ENCODE measurements at places on chromosomes 12 and 14.

- no peak for DNase-seq
Measured at GRCh38 chr14:82511399-82511798, 977.7 kb upstream of the SEL1L start.

DNA sequence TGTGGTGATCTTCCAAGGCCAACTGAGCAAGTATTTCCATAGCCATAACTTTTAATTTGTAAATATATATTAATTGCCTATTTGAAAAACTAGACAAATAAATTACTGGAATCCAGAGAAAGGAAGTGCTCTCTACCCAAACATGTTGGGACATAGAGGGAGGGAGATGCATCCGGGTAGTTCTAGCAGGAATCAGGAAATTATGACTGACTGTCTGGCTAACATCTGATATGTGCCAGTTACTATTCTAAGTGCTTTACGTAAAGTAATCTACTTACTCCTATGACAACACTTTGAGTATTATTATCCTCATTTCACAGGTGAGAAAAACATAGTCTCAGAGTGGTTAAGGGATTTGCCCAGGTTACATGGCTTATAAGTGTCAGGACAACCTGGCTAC lies 147.7 kb upstream of the VASH1 start:
- no peak for DNase-seq

- DNase-seq: no peak
Measured at GRCh38 chr12:89960011-89960507, 251.4 kb upstream of the ATP2B1 start.

DNA sequence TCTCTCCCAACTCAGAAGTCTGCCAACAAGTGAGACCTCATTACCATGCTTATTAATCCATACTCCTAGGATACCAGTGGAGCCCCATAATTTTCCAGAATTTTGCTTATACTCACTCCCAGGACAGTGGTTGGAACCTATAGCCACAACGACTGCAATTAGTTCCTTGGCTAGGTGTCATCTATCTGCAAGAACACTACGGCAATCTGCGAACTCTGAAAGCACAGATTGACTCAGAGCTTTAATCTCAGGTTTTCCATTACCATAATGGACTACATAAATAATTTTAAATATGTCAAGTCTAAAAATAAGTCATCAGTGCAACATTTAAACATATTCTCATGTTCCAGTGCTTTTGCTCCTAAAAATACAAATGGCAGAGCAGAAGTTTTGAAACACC lies 33.4 kb downstream of the TMTC3 start:
- DNase-seq: no peak

DNA sequence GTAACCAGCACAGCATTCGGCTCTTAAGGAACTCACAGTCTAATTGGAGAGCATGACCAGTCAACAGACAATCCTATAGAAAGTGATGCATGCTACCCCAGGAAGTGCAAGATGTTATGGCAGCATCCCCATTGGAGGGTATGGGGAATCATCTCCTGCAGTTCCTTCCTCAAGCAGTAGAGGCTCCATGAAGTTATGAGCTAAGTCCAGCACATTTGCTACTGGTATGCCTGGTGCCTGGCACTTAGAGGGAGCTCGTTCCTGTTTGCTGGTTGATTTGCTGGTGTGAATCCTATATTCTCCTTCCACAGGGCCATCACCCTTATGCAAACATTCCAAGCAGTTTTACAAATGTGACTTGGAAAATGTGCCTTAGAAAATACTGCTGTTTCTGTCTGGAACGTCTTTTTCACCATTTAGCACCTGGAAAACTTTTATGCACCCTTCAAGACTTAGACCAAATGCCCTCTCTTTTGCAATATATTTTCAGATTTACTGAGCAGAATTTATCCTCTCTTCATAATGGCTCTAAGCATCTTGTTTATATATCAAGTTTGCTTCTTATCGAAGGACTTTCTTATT lies 136.1 kb upstream of the WSCD2 start:
- peak; percentile 49 for DNase-seq

DNA sequence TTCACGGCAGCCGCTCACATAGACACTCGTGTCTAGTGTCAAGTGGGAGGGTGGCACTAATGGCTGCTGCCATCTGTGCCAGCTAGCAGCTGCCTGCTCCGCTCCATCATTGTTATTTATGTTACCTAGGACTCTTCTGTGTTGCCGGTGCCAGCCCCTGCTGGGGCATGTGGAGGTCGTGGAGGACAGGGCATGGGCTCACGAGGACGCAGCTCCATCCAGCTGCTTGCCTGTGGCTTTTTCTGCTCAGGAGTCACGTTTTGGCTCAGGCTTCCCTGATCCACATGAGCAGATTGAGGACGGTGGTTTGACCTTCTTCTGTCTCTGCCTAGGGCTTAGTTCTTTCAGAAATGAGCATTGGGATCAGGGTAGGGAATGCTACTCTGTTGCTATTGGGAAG lies 31.2 kb downstream of the TPCN1 start:
- no peak for DNase-seq

DNA sequence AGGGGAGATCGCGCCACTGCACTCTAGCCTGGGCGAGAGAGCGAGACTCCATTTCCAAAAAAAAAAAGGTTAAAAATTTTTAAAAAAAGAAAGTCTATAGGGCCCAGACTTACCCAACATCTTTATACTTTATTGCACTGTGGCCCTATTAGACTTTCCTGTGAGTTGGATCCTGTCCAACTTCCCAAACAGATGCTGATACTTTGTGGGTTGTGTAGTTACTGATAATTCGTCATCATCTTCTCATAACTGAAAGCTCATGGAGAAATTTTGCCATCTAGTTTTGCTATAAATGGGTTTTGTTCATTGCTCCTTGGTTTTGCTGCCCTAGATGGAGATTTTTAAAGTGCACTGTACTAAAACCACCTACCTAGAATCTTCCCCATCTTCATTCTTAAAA lies 31.1 kb downstream of the APOBEC1 start:
- DNase-seq: no peak

DNA sequence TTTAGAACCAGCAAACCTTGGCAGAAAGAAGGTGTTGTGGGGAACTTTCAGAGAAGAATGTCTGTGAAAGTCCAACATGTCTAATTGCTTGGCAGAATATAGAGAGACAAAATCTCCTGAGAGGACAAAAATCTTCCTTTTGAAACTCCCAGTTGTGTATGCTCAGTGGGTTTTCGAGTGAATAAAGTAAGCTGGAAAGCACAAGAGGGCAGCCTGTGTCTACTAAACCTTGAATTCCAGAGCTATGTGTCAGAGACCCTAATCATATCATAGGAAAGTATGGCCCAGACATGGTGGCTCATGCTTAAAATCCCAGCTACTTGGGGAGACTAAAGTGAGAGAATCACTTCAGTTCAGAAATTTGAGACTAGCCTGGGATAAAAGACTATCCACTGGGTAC lies 661.2 kb downstream of the SLC16A7 start:
- DNase-seq: no peak

DNA sequence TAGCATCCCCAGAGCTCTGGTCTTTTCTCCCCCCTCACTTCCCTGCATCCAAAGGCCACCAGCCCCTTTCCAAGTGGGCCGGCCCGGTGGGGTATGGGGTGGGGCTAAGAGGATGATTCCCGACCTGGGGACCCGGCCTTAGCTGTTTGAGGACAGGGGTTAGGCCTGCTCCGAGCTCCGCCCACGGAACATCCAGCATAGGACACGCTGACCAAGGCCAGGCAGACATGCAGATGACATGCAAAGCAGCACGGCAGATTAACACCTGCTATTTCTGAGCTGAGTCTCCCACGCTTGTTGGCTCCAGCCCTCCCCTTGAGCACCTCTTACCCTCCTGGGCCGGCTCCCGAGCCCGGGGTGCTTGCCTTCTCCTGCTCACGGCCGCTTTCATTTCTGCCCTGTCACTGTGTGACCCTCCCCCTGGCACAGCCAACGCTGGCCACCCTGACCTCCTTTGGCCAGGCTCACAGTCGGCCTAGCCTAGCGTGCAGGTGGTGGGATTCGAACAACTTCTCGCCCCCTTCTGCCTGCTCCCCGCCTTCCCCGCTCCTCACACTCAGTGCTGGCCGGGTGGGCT lies 40.2 kb downstream of the TEAD4 start:
- no peak for DNase-seq

DNA sequence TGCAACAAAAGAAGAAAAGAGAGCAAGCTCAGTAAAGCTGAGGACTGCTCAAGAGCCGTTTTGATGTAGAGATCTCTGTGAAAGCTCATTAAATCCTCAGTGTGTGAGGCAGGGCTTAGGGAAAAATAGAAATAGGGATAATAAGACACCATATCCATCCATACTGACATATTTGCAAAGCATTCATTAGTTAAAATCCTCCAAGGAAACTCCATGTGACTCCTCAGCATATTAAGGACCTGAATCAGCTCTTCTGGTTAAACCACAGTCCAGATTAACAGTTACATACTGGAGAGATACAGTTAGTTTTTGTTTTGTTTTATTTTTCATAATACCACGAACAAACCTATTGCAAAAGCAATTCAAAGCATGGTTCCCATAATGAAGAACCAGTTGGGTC lies 288.2 kb downstream of the PAWR start:
- DNase-seq: no peak

GRCh38 chr12:118120579-118121363 lies 15.2 kb upstream of the PEBP1 start:
- DNase-seq: peak; percentile 87

GRCh38 chr12:24798335-24798734 lies 150.6 kb downstream of the BCAT1 start:
- no peak for DNase-seq

DNA sequence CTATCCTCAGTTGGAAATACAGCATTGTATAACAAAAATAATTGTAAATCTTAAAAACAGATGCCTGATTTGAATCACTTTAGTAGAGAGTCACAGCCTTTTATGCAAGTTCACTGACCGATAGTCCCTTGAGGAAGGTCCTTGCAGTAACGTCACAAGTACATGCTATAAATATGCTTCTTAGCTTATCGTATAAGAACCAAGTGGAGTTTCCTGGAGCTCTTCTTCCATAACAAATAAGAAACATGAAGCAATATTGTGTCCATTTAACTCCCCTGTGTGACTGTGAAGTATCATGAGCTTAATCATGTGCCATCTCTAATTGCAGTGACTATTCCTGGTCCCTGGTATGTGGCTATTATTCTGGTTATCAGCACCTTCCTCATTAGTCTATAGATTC lies 107.9 kb downstream of the SLC38A4 start:
- DNase-seq: no peak

- DNase-seq: no peak
Measured at GRCh38 chr12:58608711-58609110, 311.6 kb downstream of the LRIG3 start.

DNA sequence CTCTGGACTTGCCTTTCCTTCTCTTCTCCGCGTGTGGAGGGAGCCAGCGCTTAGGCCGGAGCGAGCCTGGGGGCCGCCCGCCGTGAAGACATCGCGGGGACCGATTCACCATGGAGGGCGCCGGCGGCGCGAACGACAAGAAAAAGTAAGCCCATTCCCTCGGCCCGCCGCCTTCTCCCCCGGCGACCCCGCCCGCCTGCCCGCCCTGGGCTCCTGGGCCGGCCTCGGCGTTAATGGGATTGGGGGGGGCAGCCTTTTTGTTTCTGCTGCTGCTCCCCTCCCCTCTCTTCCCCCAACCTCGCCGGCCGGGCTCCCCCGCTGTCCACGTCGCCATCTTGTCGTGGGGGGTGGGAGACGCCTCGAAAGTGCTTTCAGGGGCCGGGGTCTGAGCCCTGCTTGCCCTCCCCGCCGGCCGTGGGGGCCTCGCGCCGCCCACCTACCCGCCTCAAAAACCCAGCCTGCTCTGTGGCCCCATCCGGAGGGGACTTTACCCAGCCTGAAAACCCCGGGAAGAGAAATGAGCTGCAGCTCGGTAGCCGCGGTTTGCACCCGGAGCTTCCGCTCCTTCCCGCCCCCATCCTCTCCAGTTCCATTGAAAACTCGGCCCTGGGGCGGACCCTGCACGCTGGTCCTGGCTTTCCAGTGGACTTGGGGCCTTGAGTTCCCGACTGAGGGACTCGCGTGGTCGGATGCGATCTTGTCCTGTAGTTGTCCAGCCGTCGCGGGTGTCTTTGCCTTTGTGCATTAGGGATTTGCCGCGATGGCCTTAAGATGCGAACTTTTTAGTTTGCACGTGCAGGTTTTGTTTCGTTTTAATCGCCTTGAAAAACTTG lies 598 bp downstream of the HIF1A start:
- peak; percentile 81 for DNase-seq

DNA sequence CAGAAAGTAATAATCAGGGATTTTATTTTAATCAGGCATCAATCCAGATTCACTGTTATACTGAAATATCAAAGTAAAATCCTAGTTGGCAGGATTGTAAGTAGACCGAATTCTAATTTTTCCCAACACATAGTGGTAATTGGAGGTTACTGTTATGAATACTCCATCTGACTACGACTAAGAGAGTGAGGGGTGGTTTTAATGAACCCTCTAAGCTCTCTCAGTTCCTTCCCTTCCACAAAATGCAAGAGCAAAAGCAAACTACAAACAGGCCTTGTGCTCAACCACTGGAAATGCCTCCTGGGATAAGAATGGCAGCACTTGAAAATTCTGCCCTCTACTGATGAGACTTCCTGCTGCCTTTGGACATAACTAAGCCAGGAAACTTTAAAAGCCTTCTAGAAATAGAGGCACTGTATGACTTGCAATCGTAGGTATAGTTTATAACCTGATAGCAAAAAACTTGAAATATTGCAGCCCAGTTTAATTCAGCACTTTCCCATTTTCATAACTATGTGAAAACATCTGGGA lies 184.8 kb downstream of the SLC16A7 start:
- no peak for DNase-seq

GRCh38 chr14:33163109-33163508 lies 224.4 kb downstream of the NPAS3 start:
- no peak for DNase-seq

- no peak for DNase-seq
Measured at GRCh38 chr12:87047691-87048090, 791.5 kb upstream of the MGAT4C start.

DNA sequence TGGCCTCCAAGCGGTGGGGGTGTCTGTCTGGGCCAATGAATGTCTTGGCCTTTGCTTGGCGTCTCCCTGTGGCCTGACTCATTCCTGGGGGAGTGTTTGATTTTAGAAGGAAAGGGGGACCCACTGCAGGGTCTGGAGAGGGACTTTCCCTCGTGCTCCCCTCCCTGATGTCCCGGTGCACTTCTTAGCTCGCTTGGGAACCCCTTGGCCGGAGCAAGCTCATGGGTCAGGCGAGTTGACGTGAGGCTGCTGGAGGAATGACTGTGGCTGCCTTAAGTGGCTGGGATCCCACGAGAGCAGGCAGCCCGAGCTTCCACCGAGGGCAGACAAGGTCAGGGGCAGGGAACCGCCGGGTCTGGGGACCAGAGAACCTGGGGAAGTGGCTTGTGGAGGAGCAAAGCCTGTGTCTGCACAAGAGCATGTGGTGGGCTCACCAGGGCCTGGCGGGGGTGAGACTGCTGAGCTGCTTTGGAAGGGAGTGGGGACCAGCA lies 218.4 kb upstream of the C14orf180 start:
- DNase-seq: no peak
